ENCODE measurements at places on chromosomes 1 and 21.

GRCh38 chr1:7526867-7527732 is 244.0 kb upstream of the VAMP3 start:
- no peak for DNase-seq

GRCh38 chr1:101291562-101292380 is 55.0 kb downstream of the S1PR1 start:
- no peak for DNase-seq

- DNase-seq = no peak
These were observed 5.1 kb downstream of the APOBEC4 start for GRCh38 chr1:183648042-183648441.

DNA sequence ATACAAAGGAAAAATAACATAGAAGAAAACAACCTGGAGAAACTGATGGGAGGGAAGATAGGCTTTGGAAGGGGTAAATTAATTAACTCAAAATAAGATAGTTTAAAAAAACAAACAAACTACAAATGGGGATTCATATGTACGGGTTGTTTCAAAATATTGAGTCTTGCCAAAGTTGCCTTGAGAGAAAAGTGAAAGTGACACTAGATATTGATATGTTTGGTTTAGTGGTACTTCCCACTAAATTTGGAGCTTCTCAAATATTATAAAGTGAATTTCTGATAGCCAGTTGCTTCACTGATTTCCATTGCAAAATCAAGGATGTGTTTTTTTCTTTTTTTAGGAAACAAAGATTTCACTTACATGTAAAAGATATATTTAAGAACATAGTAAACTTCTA is 149.5 kb upstream of the RUNX1 start:
- DNase-seq = no peak

DNA sequence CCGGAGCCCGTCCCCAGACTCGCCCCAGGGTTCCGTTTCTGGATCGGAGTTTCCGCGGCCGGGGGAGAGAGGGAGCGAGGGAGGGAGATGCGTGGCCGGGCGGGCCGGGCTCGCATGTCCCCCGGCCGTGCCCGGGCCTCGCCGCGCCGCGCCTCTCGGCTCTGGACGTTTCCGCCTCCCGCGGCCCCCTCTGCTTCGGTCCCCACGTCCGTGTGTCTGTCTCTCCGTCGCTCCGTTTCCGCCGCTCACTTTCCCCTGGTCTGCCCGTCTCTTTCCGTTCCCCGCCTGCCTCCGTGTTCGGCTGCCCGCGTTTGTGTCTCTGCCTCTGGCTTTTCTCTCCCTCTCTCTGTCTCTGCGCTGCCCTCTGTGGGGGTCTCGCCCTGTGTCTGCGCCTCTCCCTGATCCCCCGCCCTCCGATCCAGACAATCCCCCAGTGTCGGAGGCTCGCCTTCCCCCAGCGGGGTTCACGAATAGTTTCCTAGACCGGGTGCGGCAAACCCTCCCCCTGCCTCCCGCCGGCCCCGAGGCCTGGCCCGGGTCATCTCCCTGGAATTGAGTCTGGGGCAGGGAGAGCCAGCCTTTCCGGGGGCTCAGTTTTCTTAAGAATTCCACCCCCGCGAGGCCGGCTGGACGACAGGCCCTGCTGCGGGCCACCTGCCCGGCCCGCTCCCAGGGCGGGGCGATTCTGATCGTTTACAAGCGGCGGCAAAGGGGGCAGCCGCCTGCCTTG is 735 bp downstream of the NBL1 start:
- peak; percentile 69 for DNase-seq

DNA sequence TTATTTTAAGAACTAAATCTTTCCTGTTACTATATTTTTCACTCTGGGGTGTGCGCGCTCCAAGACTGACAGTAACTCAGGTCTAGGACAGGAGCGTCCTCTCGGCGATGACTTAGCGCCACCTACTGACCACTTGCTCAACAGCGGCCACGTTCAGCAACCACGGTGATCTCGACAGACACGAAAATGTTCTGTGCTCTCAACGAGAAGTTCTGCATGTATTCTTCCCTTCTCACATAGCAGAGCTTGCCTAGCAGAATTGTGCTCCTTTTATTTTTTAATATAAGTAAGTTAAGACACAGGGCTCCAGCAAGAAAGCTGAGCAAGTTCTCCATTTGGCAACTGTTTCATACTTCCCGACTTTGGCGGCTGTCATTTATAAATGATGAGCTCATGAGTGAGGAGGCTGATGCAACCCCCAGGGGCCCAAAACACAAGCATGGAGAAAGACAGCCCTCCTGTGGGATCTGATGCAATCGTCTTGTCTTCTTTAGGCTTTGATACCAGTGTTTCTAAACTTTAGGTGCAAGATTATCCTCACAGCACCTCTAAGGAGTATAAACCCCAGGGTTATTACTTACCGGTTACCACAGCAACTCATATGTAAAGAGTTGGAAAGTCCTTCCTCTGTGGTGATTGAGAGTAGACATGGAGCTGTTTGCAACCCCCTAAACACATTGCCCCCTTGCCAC is 92.6 kb downstream of the HHIPL2 start:
- peak; percentile 91 for DNase-seq

GRCh38 chr1:180636138-180636537 is 4.3 kb downstream of the XPR1 start:
- no peak for DNase-seq

DNA sequence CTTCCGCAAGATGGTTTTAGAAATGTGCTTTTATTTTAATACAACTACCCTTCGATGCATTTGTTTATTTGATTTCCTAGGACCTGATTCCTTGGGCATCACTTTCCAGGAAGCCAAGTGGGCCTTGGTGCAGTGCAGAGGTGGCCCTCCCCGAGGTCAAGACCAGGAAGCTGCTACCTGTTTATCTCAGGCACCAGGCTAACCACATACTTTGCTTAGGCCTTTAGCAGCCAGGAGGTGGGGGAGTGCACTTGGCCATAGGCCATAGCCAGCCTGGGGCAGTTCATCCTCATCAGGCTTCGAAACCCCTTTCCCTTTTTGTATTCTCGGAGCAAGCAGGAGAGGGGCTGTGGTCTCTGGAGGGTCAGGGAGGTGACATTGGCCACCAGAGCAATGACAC is 45.4 kb downstream of the SMYD2 start:
- DNase-seq = no peak

DNA sequence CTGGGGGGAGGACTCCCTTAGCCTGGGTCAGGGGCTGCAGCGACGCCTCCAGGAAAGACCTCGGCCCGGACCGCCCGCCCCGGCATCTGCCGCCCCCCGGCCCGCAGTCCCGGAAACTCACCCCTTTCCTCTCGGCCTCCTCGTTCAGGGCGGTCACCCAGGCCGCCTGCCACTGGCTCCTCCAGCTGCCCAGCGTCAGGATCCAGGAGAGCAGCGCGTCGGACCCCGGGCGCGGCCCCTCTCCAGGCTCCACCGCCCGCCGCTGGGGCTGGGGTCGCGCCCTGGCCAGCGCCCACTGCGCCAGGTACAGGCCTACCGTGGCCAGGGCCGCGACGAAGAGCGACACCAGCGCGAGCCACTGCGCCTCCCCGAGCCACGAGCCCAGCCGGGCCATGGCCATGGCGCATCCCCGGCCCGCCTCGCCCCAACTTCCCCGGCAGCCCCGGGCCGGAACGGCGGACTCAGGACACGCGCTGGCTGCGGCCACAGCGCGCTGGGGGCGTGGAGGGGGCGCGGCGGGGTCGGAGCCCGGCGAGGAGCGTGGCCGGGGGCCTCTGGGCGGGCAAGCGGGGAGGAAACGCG is 478 bp downstream of the C2CD2 start:
- no peak for DNase-seq

- DNase-seq = no peak
These were observed at the start of gene GPA33 for GRCh38 chr1:167090314-167090942. GPA33 (minus strand) TSS chr1:167090377; CDS start chr1:167090287, 90 bp downstream.

DNA sequence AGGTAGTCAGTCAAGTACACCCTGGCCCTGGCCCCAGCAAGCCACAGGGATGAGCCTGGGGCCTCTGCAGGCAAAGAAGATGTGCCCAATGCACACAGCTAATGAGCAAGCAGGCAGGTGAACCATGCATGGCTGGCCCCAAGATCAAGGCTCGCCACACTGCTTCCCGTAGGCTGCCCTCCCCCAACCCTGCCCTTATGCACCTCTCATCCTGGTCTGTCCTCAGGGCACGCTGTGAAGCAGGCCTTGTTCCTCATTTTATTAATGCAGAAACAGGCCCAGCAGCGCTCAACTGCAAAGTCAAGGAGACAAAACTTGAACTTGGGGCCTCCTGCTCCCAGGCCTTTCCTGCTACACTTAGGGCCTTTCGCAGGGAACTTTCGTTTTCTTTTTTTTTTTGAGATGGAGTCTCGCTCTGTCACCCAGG is 35.6 kb upstream of the ID3 start:
- no peak for DNase-seq

- no peak for DNase-seq
These were observed 3.7 kb downstream of the MATN1 start for GRCh38 chr1:30719406-30720270.

GRCh38 chr1:231776010-231776756 is 149.6 kb downstream of the DISC1 start:
- DNase-seq = no peak

DNA sequence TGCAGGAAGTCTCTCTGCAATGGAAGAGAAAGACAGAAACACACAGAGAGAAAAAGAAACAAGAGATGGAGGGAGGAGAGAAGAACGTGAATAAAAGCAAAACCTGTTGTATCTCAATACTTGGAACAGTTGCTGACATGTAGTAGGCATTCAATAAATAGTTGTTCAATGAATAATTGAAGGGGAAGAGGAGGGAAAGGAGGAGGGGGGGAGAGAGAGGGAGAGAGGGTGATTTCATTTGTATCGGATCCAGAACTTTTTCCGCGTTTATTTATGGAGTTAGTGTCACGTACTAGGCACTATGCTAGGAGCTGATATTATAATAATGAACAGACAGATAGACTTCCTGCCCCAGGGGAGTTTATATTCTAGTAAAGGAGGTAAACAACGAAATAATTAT is 144.1 kb downstream of the OMA1 start:
- no peak for DNase-seq

- DNase-seq = no peak
These were observed 35.4 kb downstream of the PLPP3 start for GRCh38 chr1:56543783-56544612.

DNA sequence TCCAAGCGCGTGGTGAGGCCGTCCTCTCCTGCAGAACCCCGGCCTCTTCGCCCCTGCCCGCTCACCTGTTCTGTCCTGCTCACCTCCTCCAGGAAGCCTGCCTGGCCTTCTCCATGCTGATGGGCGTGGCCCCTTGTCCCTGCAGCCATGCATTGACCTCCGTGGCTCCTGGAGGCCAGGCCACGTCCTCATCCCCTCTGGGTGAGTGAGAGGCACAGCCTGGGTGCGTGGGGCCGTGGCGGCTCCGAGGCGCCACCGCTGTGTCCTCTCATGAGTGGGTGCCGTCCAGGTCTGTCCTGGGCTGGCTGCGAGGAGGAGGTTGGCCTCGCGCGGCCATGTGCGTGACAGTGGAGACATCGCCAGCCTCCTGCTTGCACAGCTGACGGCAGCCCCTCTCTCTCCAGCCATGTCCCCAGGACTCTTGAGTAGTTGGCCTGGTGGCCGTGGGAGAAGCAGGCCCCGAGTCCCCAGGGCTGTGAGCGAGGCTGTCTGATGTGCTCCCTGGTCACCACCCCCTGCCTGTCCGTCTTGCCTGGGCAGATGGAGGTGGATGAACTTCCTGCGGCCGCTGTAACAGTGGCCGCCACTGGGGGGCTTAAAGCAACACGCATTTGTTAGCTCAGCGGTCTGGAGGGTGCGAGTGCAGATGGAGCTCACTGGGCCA is 58.1 kb downstream of the PRKCZ start:
- peak; percentile 68 for DNase-seq

DNA sequence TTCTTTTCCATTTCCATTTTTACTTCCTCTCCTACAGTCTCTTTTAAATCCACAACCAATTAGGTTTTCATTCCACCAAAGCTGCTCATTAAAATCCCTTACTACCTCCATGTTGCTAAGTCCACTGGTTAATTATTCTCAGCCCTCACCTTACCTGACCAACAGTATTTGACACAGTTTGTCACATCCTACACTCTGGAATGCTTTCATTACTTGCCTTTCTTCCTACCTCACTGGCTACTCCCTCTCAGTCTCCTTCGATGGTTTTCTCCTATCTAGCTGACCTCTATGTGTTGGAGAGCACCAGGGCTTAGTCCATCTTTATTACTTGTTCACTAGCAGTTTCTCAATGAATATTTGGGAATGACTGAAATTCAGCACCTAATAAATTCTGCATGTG is 78.6 kb downstream of the NME7 start:
- no peak for DNase-seq

GRCh38 chr1:118116401-118116800 is 68.6 kb downstream of the SPAG17 start:
- peak; percentile 65 for DNase-seq

DNA sequence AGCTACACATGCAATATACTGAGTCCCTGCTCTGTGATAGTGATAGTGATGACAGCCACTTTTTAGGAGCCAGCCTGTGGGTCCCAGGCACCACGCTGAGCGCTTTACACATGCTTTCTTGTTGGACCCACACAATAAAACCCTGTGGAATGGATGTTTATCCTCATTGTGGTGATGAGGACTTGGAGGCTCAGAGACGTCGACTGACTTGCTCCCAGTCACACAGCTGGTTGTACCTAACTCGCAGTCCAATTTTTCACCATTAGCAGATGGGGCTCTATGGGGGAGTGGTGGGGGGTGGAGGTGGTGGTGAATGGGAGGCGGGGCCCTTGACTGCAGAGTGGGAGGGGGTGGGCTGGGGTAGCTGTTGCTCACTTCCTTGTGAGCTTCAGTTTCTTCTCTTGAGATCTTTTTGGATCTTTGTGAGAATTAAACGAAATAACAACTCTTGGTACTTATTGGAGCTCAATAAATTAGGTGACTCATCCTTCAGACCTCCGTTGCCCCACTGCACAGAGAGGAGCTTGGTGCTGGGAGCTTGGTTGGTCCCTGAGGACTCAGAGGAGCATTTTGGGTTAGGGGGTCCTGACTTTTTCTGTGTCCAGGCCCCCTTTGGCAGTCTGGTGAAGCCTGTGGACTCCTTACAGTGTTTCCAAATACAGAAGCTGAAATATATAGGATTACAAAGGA is 61.8 kb upstream of the CD1D start:
- DNase-seq = no peak

DNA sequence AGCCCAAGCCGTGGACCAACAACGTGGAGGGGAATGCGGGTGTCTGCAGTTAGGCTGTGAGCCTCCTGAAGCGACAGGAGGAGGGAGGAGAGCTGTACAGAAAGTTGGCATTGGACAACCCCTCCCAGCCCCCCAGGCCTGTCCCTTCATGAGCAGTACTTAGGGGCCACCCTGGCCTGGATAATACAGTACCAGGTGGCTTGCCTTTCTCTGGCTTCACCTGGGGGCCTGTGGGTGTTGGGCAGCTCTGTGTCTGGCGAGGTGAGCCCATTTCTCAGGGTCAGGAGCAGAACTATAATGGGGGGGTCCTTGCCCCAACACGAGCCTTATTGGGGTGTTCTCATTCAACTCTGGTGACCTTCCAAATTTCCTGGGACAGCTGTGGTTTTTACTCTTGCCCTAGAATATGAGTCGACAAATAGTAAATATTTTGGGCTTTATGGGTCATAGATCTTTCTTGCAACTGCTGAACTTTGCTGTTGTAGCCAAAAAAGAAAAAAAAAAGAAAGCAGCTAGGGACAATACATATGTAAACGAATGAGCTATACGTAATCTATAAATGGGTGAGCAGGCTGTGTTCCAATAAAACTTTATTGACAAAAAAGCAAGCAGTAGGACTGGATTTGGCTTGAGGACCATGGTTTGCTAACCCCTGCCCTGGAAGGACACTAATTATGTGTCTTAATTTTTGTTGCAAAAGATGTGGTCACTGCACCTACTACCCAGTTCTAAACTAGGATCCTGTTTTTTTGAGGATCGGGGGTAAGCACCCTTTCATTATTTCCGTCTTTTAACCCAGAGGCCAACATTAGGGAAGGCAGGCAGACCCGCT is 11.4 kb downstream of the COQ8A start:
- DNase-seq = no peak

GRCh38 chr1:205926213-205926612 is 17.0 kb downstream of the SLC26A9 start:
- DNase-seq = no peak
